ENCODE measurements at places on chromosomes 11 and 22.
A peak's percentile ranks its signal among the peaks of the same experiment; 100 is the strongest.

DNA sequence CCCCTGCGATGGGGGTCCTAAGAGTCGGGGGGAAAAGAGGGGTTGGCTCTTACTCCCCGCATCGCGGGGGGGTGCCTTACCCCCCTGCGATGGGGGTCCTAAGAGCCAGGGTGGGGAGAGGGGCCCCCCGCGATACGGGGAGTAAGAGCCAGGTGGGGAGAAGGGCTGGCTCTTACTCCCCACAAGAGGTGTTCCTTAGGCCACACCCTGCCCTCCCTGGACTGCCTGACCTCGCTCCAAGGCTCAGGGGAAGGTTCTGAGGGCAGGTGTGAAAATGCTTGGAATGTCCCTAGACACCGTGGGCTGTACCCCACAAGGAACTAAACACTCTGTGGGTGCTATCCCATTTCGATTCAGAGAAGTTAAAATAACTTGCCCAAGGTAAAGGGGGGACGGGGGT is 7.8 kb downstream of the UNC93B1 start:
- peaks cover 6% of the 10 kb centered on the region for H3K36me3 ChIP-seq
- no peaks in the 10 kb centered on the region for H3K4me1 ChIP-seq
- H3K27me3 ChIP-seq, result no peaks in the 10 kb centered on the region
- H3K4me3 ChIP-seq, result no peak overlapping the region
- no peak overlapping the region for H3K27ac ChIP-seq
- DNase-seq, result no peak

DNA sequence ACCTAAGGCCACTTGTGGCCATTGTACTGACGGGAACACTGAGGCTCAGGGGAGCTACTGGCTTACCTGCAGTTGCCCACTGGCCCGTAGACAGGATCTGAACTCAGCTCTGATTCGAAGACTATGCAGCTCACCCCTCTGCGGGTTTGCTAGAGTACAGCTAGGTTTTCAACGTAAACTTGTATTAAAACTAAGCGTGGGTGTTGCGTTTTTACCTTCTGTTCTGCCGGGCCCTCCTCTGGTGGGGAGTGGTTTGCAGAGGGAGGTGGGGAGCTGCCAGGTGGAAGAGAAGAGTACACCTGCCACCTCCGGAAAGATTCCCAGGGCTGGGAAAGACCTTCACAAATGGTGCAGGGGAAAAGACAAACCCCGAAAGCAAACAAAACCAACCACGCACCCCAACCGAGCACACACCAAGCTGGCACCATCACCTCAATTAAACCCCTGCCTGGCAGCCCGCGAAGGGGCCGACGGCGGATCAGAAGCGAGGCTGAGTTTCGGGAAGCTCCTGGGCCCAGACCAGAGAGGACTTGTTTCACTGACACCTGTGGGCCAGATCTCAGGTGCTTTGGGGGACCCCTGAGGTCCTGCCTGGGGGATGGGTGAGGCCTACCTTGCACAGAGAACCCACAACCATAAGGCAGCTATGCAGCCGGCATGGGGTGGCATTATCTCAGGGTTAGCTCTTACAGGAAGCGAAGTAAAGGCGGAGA is 37.7 kb downstream of the SHISAL1 start:
- H3K4me3 ChIP-seq, result no peak overlapping the region
- H3K27me3 ChIP-seq, result no peaks in the 10 kb centered on the region
- H3K27ac ChIP-seq, result no peak overlapping the region
- H3K4me1 ChIP-seq, result 0 out of 2 replicates have a peak, but pooled peaks cover 2% of the 10 kb centered on the region
- no peaks in the 10 kb centered on the region for H3K36me3 ChIP-seq

DNA sequence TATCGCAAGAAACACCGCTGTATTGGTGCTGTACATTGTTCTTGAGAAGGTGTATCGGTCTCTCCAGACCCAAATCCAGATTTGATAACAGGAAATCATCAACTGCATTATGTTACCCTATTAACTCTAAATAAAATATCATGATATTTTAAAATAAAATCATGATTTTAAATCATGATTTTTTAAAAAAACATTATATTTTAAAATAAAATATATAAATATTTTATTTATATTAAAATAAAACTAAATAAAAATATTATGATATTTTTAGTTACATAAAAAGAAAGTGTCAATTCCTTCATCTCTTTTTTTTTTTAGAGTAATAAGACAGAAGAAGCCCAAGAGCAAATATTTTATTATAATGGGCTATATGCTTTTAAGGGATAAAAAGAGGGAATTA is 27.6 kb downstream of the RBMXL2 start:
- H3K36me3 ChIP-seq, result no peaks in the 10 kb centered on the region
- H3K4me3 ChIP-seq, result no peak overlapping the region
- no peaks in the 10 kb centered on the region for H3K4me1 ChIP-seq
- no peaks in the 10 kb centered on the region for H3K27me3 ChIP-seq

GRCh38 chr22:28229566-28230485 is 310.8 kb upstream of the PITPNB start:
- peaks cover 3% of the 10 kb centered on the region for H3K4me1 ChIP-seq
- H3K27ac ChIP-seq, result no peak overlapping the region
- no peak overlapping the region for H3K4me3 ChIP-seq
- H3K36me3 ChIP-seq, result no peaks in the 10 kb centered on the region
- no peak for DNase-seq
- no peaks in the 10 kb centered on the region for H3K27me3 ChIP-seq

DNA sequence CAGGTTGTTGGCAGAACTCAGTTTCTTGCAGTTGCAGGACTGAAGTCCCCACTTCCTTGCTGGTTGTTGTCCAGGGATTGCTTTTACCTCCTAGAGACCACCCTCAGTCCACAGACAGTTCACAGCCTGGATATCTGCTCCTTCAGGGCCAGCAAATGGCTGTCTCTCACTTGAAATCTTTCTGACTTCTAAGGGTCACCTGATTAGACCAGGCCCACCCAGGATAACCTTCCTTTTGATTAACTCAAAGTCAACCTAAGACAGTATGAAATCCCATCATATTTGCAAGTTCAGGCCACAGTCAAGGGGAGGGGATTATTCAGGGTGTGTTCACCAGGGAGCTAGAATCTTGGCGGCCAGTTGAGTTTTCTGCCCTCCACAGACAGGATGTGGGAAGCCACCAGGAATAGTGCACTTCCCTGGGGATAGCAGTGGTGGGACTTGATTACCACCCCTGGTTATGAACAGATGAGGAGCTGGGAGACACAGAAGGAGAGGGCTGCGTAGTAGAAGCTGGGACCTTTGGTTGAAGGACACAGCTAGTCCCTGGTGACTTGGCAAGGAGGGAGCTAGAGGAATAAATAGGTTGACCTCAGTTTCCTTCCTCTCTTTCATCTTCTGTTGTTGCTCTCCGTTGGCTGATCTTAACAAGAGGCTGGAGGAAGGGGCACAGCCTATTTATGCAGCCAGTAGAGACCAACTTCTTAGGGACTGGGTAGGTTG is 33.4 kb downstream of the MIAT start:
- H3K4me1 ChIP-seq, result 0 out of 2 replicates have a peak, but pooled peaks cover 2% of the 10 kb centered on the region
- H3K36me3 ChIP-seq, result peaks cover 6% of the 10 kb centered on the region
- H3K4me3 ChIP-seq, result no peak overlapping the region
- no peaks in the 10 kb centered on the region for H3K27me3 ChIP-seq

- no peak overlapping the region for H3K27ac ChIP-seq
- peaks cover 22% of the 10 kb centered on the region for H3K36me3 ChIP-seq
- no peak for DNase-seq
- H3K27me3 ChIP-seq, result no peaks in the 10 kb centered on the region
Measured at GRCh38 chr11:130510407-130511006, 62.1 kb downstream of the ADAMTS15 start.

DNA sequence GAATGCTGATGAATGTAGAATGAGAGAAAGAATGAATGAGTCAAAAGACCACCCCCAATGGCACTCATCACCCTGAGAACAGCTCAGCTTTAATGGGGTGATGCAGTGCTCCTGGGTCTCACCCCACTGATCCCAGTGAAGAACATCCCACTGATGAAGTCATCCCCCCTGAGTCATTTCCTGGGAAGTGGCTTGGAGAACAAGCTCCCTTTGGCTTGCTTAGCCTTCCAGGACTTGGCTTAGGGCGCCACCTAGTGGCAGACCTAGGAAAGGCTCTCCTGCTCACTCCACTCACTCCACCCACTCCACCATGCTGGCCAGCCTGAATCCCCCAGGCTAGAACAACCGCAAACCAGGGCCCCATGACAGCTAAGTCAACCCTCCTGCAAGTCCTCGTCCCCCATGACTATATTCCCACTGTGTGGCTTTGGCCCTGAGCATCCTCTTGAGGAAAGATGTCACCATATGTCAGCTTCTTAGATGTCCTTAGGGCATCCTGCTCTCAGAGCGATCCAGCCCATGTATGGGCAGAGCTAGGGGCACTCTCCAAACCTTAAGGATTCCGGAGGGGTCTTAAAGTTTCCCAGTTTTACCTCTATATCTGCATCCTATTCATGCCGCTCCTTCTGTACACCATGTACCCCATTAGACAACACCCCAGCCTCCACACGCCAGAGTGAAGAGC is 17.8 kb upstream of the TMPRSS13 start:
- no peak overlapping the region for H3K4me3 ChIP-seq
- no peaks in the 10 kb centered on the region for H3K4me1 ChIP-seq
- DNase-seq, result peak; percentile 90
- H3K27ac ChIP-seq, result no peak overlapping the region
- H3K36me3 ChIP-seq, result no peaks in the 10 kb centered on the region

- H3K27me3 ChIP-seq, result no peaks in the 10 kb centered on the region
- no peaks in the 10 kb centered on the region for H3K36me3 ChIP-seq
- no peak for DNase-seq
- H3K27ac ChIP-seq, result peak overlapping the region; percentile 73
- H3K4me3 ChIP-seq, result no peak overlapping the region
Measured at GRCh38 chr11:104581246-104581980, 316.8 kb downstream of the CASP12 start.

- no peak overlapping the region for H3K27ac ChIP-seq
- no peaks in the 10 kb centered on the region for H3K36me3 ChIP-seq
- no peak overlapping the region for H3K4me3 ChIP-seq
- DNase-seq, result no peak
Measured at GRCh38 chr11:10657308-10658271, 36.0 kb downstream of the IRAG1 start.

DNA sequence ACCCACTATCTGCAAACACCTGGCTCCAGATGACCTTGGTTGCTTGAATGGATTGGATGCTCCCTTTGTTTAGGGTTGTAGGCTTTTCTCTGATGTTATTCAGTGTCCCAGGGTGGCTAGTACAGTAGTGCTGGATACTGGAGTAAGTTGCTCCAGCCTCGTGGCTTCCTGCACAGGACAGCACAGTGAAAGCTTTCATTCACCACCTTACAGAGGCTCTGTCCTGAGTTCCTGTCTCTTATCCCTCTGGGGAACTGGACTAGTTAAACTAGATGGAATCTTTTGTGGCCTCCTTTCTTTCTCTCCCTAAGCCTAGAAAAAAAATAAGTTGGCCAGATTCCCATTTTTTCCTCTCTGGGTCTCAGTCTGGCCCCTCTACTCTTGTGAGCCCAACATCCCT is 42.6 kb downstream of the MRPL48 start:
- no peak overlapping the region for H3K4me3 ChIP-seq
- H3K27ac ChIP-seq, result no peak overlapping the region
- no peaks in the 10 kb centered on the region for H3K4me1 ChIP-seq
- no peaks in the 10 kb centered on the region for H3K36me3 ChIP-seq
- no peaks in the 10 kb centered on the region for H3K27me3 ChIP-seq
- no peak for DNase-seq

GRCh38 chr11:57436031-57436430 is 9.1 kb upstream of the SLC43A3 start:
- no peak for DNase-seq
- no peaks in the 10 kb centered on the region for H3K27me3 ChIP-seq
- H3K4me1 ChIP-seq, result no peaks in the 10 kb centered on the region

DNA sequence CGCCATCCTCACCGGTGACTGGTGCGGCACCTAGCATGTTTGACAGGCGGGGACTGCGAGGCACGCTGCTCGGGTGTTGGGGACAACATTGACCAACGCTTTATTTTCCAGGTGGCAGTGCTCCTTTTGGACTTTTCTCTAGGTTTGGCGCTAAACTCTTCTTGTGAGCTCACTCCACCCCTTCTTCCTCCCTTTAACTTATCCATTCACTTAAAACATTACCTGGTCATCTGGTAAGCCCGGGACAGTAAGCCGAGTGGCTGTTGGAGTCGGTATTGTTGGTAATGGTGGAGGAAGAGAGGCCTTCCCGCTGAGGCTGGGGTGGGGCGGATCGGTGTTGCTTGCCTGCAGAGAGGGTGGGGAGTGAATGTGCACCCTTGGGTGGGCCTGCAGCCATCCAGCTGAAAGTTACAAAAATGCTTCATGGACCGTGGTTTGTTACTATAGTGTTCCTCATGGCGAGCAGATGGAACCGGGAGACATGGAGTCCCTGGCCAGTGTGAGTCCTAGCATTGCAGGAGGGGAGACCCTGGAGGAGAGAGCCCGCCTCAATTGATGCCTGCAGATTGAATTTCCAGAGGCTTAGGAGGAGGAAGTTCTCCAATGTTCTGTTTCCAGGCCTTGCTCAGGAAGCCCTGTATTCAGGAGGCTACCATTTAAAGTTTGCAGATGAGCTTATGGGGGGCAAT is 1.1 kb downstream of the NEAT1 start:
- no peak for DNase-seq
- peaks cover 25% of the 10 kb centered on the region for H3K4me1 ChIP-seq
- H3K27me3 ChIP-seq, result no peaks in the 10 kb centered on the region
- H3K27ac ChIP-seq, result no peak overlapping the region

- DNase-seq, result no peak
- peaks cover 21% of the 10 kb centered on the region for H3K36me3 ChIP-seq
- H3K27ac ChIP-seq, result peak overlapping the region; percentile 16
- peak overlapping the region; percentile 84 for H3K4me3 ChIP-seq
- H3K27me3 ChIP-seq, result no peaks in the 10 kb centered on the region
Measured at GRCh38 chr22:17639247-17639741, 737 bp downstream of the BCL2L13 start.

- H3K27me3 ChIP-seq, result no peaks in the 10 kb centered on the region
- no peak overlapping the region for H3K4me3 ChIP-seq
Measured at GRCh38 chr11:111194860-111195568, 50.5 kb upstream of the POU2AF2 start.

GRCh38 chr11:117501237-117501898 is 173.7 kb downstream of the CEP164 start:
- H3K4me3 ChIP-seq, result peak overlapping the region; percentile 28
- no peak for DNase-seq
- H3K27ac ChIP-seq, result no peak overlapping the region
- no peaks in the 10 kb centered on the region for H3K27me3 ChIP-seq
- H3K36me3 ChIP-seq, result no peaks in the 10 kb centered on the region
